Heart right ventricle (tissue), 16 donors: ENCODE measurements at places on chromosomes 2 and 18. TPM values are rescaled to one million over a fixed set of nuclear protein-coding genes. Genes with fewer than 3 reads are reported as not detected.

DNA sequence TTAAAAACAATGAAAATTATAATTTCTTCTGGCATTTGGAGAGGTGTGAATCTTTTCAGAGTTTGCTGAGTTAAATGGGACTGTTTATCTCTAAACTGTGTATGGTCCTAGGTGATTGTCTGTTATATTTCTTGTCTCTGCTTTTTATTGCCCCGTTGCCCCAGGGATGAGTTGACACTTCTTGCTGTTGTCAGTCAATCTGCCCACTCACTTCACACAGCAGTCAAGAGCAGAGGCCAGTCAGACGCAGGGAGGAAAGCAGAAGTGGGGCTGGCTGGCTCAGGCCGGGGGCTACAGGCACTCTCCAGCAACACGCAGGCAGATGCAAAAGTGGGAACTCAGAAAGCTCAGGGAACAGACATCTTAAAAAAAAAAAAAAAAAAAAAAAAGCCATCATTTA is 365.2 kb downstream of the CLIP4 start:
- no peak for DNase-seq

DNA sequence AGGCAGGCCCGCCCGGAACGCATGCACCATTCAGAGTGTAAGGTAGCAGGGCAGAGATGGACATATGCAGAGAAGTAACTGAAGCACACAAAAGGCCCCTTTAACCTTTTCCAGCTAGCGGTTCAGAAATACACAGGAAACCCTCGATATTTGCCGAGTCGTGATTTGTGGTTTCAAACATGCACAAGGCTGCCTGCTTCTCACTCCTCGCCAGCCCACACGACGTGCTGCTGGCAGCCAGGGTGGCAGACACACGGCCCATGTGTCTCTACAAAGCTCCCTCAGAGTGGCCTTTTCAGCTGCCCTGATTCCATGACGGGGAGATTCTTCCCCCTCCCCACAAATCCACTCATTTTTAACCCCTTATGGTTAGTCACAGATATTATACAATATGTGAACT is 23.6 kb downstream of the ZBTB7C start:
- DNase-seq = no peak

WIPF1 gene
- total RNA-seq = 19.4 TPM

- DNase-seq = no peak
Observed at GRCh38 chr2:144747571-144747970, 227.7 kb upstream of the ZEB2 start.

PARD3B gene
- total RNA-seq = 10.0 TPM

DNA sequence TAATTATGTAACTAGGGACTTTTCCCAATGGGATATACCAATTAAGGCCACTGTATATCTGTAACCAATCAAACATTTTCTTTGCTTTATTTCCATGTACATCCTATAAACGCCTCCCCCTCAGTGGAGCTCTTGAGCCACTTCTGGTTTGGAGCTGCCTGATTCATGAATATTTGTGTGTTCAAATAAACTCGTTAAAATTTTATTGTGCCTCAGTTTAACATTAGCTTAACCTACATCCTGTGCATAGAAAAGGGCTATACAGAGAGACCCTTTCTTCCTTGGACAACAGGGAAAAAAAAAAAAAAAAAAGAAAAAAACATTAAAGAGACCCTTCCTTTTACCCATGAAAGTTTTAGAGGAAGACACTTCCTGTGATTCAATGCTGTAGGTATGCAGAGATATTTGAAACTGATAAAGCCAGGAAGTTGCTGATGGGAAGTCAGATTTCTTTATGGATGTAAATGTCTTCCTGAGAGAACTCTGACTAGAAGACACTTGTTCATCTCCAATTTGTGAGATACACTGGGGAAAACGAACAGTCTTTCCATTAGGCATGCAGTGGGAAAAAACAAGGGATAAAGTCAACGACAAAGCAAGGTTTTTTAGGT is 614.6 kb upstream of the SOX11 start:
- no peak for DNase-seq

SLC19A3 gene
- total RNA-seq = 0.68 TPM

GRCh38 chr2:154408786-154409185 is 289.7 kb upstream of the KCNJ3 start:
- DNase-seq = no peak

DNA sequence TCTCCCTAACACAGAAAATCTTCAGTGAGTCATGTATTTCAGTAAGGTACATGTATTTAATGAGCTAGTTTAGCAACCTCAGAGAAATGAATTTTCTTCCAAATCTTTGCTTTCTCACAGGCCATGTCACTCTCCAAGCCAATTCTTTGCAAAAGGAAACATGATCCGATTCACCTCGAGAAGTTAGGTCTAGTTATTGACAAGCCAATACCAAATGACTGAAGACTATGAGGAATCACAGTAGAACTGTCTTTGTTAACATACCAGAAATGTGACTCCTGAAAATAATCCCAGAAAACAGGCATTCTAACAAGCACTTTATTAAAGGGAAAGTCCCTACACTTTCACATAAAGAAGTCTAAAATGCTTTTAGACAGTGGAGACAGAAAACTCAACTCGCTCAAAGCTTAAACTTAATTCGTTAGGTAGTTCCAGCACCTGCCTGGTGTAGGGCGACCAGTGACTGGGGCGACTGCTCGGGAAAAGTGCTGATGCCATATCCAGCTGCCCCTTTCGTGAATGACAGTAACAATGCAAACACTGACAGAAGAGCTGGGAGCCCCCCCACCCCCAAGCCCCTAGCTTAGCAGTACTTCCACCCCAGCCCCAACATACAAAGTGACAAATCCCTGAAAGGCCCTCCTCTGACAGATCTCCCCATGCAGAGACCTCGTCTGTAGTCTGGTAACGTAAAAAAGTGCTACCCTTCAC is 1.8 kb downstream of the MEMO1 start:
- no peak for DNase-seq

GRCh38 chr2:212882626-212883025 is 268.8 kb downstream of the IKZF2 start:
- DNase-seq = no peak

GRCh38 chr2:29700560-29700959 is 220.8 kb downstream of the ALK start:
- DNase-seq = no peak

CCDC121 gene
- 4.7 TPM for total RNA-seq

DNA sequence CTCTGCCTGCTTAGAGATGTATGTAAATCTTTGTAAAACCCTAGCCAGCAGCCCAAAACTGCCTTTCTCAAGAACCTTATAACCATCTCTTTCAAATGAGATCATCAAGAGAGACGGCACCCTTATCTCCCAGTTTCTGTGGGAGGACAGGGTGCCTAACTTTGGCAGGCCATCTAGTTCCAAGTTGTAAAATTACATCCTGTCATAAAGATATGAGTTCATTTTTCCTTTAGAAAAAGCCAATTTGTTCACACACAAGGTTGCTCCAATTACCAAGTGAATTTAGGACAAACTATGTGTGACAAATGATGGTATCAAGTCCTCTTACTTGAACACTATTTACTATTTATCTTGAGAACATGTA is 65.3 kb downstream of the MEMO1 start:
- DNase-seq = no peak

CFC1 gene
- total RNA-seq = not detected

TBR1 gene
- total RNA-seq = not detected

ACMSD gene
- total RNA-seq = not detected

IL1RL2 gene
- not detected for total RNA-seq

GAL3ST2 gene
- not detected for total RNA-seq

GRCh38 chr2:106075048-106075447 is 119.1 kb downstream of the UXS1 start:
- no peak for DNase-seq

C2orf81 gene
- 1.7 TPM for total RNA-seq
